Eye (tissue), 1 donor: ENCODE measurements at places on chromosomes 3 and 15.

- no peak for DNase-seq
Observed at GRCh38 chr3:3589715-3590130, 209.5 kb upstream of the LRRN1 start.

DNA sequence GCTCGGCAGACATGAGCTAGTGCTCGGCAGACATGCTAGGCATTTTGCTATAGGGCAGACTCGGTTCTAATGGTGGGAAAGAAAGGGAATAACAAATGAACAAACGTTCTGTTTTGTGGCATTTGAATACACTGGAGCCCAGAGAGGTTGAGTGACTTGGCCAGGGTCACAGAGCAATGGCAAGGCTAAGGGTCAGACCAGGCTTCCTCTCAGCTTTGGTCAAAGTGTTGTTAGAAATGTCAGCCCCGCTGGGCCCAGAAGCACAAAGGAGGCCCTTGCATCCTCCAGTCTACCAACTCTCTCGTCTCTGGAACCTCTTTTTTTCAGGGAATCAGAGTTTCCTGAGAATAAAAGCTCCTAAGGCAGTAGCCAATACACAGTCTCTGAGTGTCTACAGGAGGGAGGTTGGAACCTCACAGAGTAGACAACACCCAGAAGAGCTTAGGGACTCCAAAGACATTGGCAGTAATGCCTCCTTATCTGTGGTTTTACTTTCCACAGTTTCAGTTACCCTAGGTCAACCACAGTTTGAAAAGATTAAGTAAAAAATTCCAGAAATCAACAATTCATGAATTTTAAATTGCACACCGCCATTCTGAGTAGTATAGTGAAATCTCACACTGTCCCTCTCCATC, 47.3 kb downstream of the SSUH2 start:
- no peak for DNase-seq

GRCh38 chr3:169456900-169457299, 206.6 kb downstream of the MECOM start:
- no peak for DNase-seq

GRCh38 chr3:161794551-161794950, 297.9 kb downstream of the OTOL1 start:
- peak; percentile 5 for DNase-seq

DNA sequence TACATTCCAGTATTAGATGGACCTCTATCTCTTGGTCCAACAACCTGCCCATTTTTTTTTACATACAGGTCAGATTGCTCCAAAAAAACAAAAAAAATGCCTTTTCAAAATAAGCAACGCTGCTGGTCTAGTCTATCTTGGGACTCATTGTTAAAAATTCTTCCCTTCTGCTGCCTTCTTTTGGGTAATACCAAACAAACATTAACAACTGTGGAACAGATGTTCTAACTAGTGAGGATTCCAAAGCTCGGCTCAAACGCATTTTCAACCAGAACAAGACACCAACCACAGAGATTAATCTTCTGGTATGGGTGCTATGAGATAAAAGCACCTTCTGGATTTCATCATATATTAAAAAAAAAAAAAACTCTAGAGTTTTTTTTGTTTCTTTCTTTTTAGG, 24.7 kb downstream of the ARHGAP31 start:
- no peak for DNase-seq

- DNase-seq, result no peak
Observed at GRCh38 chr3:181629711-181630110, 82.0 kb upstream of the SOX2 start.

GRCh38 chr3:119600732-119601131, 3.0 kb downstream of the PLA1A start:
- DNase-seq, result no peak

- no peak for DNase-seq
Observed at GRCh38 chr3:177106594-177106993, 90.7 kb downstream of the TBL1XR1 start.

DNA sequence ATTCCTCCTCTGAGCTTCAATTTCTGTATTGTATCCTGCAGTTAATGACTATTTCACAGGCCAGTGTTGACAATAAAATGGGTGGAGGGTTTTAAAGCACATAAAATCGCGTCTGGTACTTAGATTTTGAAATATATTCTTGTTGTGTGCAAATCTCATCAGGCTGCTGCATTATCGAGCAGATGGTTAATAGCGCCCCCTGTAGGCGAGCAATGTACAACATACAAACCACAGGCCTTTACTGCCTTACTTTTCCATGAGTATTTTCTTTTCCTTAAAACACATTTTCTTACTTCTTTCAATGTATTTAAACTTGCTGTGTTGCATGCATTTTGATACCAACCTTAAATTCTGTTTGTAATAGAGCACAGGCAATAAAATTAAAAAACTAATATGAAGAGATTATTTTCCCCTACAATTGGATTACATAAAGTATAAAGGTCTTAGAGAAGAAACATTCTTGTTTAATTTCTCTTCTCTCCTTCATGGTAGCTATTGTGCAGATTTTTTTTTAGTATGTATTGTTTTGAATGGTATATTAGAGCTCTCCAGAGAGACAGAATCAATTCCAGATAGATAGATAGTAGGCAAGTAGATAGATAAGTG, 608.4 kb downstream of the CADM2 start:
- peak; percentile 31 for DNase-seq

DNA sequence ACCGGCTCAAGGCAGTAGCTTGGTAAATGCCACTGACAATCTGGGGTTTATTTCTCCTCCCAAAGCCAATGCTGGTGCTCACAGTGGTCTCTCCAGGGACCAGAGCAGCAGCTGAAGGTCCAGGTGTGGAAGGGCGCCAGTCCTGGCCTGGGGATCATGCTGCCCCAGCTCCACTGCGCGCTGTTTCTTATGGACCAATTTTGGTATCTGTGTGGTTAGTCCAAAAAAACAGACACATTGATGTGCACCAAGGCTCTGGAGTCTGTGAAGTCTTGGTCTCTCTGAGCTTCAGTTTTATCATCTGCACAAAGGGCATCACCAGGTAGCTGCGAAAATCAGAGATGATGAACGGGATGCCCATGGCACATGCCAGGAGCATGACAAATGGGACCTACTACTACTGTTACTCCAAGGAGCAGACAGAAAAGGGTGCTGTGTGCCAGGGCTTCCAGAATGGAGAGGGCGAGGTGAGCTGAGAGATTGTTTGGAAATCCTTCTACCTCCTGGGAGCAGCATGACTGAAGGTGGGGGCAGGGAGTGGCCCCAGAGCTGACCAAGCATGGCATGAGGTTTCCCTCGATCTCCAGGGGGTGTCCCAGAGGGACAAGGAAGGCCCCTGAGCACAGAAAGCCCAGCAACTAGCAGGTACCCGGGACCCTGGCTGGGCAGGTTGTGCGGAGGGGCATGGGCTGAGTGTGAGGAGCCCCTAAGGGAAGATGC, 134.3 kb upstream of the PRR20G start:
- DNase-seq, result no peak

GRCh38 chr3:69051756-69052471, at the start of gene TMF1:
TMF1 (minus strand) TSS chr3:69052333; CDS start chr3:69052086, 247 bp downstream.
- DNase-seq, result peak; percentile 100

DNA sequence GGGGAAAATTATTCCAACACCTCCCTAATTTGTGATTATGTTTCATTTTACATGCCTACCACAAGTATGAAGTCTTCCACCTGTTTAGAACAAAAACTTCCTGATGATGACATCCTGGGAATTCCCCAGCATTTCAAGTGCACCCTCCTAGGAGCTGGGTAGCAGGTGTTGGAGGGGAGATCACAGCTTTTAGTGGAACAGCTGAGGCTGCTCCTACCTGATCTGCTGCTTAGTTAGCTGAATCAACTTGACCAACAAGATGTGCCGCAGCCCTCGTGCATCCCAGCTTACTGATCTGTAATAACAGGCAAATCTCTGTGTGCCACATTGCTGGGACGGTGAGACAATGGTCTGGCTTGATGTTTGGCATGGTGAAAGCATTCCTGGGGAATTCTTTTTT, 29.7 kb downstream of the TRAK1 start:
- no peak for DNase-seq

GRCh38 chr15:41462084-41462795, 31.4 kb upstream of the ITPKA start:
- no peak for DNase-seq

GRCh38 chr3:20107722-20108121, 67.5 kb downstream of the KAT2B start:
- DNase-seq, result no peak

DNA sequence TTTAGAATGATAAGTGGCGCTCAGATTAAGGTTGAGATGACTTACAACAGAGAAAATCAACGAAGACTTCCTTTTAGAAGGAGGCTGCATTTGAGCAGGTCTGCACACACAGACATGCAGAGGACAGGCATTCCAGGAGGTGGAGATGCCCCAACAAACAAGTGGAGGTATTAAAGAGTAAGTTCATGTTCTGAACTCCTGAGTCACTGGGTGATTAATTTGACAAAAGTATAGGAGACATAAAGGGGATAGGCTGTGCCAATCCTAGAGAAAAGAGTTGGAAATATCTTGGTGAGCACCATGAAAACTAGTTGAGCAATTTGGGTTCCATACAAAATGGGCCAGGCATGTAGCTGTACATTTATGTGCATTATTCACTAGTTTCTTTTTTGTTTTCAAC, 33.5 kb upstream of the BCL6 start:
- DNase-seq, result no peak

GRCh38 chr15:40427188-40427587, 13.6 kb upstream of the BAHD1 start:
- DNase-seq, result no peak

GRCh38 chr15:66408675-66409282, 22.1 kb downstream of the MAP2K1 start:
- DNase-seq, result no peak

DNA sequence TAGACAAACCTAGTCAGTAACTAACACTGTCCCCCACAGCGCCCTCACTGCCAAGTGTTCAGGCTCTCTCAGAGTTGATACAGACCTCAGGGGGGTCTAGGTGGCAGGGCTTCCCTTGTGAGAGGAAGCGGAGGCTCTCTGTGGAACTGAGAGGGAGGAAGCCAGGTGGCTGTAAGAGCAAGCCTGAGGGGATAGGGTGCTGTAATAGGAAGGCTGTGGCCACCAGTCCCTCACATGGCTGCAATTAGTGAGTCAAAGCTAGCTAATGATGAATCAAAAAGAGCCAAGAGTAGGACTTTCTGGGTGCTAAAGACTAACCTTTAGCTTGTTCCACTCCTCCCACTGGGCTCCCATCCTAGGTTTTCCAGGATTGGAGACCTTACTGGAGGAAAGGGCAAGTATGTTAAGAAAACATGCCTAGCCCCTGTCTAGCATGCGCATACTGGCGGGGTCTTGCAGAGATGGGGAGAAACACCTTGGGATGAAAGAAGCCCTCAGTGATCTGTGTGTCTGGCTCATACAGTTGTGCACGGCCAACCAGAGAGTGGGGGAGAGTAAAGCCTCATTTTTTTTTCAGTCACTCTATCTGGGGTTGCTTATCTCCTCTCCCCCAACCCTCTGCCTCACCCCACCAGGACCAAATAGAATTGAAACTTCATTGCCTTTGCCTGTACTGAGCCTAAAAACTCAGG, 13.3 kb upstream of the SOX2 start:
- peak; percentile 12 for DNase-seq

GRCh38 chr3:31729082-31729481, 196.4 kb downstream of the STT3B start:
- no peak for DNase-seq

DNA sequence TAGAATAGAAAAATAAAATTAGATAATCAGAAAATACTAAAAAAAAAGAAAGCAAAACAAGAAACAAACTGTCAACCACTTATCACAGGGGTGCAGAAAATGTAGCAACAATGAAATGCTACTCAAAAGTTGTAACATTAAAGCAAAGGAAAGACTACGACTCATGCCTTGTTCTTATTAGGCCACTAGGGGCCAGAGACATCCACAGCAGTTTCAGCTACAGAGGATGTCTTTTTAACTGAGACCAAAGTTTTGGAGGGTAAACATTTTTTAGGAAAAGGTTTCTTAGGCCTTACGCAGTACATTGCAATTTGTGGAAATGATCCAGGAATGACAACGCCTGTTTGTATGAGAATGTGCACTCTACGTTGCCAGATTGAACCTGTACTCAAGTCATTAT, 15.4 kb upstream of the CADM2 start:
- DNase-seq, result peak; percentile 1

DNA sequence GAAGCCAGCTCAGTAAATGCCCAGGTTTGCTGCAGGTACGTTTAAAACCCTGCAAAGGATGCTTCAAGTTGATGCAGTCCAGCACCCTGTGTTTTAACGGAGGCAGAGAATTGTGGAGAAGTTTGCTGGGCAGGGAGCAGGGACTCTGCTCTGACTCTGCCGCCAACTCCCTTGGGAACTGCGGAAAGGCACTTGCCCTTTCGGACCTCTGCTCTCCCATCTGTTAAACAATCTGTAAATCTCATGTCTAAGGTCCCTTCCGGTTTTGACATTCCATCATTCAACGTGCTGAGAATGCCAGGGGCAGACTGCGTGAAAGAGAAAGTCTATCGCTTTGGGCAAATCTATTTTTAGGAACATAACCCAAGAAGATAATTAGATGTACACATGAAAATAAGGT, 184.5 kb downstream of the OPA1 start:
- DNase-seq, result peak; percentile 62

- peak; percentile 64 for DNase-seq
Observed at GRCh38 chr3:137764001-137764433, at the start of gene SOX14. SOX14 (plus strand) TSS chr3:137764315; CDS start chr3:137764785, 470 bp downstream.

DNA sequence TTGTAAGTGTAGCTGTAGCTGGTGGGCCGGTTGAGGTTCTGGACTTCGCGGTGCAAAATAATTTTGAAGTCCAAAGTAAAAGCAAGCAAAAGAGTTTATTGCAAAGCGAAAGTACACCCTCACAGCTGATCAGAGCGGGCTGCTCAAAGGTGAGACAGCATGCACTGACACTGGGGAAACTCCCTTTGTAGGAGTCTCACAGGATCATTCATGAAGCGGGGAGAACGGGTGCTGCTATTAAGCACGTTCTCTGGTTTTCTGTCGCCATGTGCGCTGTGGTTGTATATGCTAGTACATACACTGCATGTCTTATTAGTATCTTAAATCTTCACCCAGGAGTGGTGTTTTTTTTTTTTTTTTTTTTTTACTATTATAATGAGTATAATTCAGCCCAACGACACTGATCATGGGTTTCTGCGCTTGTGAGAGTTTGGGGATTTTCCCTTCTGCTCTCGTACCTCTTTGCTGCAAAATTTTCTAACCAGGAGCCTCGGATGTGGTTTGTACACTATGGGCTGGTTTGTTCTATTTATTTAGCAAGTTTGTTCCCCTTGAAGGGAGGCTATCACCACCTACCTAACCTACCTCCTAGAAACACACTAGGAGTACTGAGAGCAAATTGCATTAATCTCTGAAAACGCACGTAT, 1.4 kb upstream of the AP4E1 start:
- no peak for DNase-seq

DNA sequence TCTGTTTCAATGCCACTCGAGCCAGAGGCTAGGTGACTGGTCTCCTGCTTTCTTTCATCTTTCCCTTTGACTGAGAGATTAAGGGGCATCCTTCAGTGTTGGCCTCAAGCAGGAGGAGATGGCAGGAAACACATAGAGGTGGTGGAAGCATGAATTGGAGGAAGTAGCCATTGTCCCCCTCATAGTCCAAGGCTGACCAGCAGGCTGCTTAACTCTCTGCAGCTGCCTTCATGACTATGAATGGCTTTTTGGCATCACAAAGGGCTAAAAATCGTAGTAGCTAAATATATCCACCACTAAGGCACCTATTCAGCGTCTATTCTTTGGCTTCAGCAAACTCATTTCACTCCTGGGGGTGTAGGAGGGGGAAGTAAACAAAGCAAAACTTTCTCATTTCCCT, 7.0 kb upstream of the FRMD4B start:
- no peak for DNase-seq

- DNase-seq, result no peak
Observed at GRCh38 chr15:43880406-43881194, 53.8 kb downstream of the WDR76 start.

GRCh38 chr3:184345317-184346144, 8.1 kb downstream of the FAM131A start:
- DNase-seq, result peak; percentile 83

- DNase-seq, result no peak
Observed at GRCh38 chr3:55797084-55797483, 310.0 kb upstream of the WNT5A start.
